WTC11 (cell line): ENCODE measurements at places on chromosomes 4 and X.

DNA sequence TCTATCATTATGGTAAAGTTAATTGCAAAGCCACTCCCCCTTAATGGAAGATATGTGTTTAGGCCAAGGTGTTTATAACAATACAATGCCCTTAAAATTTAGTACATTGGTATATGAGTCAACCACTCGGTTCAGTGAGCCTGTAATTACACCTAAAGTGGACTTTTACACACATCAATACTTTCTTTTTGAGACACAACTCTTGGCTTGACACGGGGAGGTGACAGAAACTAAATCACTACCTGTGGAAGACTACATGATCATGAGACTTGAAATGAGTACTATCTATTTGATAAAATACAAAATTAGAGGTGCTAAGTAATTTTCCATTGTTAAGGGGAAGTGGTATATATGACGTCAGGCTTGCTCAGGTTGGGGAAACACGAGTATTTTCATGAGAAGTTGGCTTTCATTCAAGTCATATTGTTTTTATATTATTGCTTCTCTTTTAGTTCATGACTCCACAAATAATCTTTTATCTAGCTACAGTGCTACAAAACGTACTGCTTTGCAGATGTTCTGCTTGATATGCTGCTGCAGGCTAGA lies 918.3 kb downstream of the ARAP2 start:
- no peak for DNase-seq
- no peak overlapping the region for H3K4me3 ChIP-seq
- H3K36me3 ChIP-seq: no peaks in the 10 kb centered on the region
- no peaks in the 10 kb centered on the region for H3K4me1 ChIP-seq
- H3K27ac ChIP-seq: no peak overlapping the region

DNA sequence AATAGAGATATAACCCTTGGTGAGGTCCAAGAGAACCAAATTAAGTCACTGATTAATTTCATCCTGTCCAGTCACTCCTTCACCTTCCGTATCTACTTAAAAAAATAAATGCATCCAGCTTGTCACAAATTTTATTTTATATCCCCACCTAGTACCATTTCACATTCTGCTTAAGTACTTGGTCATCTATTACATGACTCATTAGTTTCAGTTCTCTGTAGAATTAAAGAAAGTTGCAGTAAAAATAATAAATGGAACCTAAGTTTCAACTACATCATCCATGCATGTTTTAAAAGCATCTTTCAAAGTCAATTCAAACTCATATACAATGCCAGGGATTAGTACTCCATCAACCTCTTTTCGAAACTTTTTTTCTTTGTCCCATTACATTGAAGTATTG lies 130.2 kb downstream of the SH2D1A start:
- H3K4me1 ChIP-seq: peaks cover 15% of the 10 kb centered on the region
- no peaks in the 10 kb centered on the region for H3K36me3 ChIP-seq
- no peak for DNase-seq
- no peak overlapping the region for H3K4me3 ChIP-seq
- H3K27ac ChIP-seq: no peak overlapping the region

GRCh38 chrX:113370006-113370405 lies 529.4 kb upstream of the AMOT start:
- peaks cover 16% of the 10 kb centered on the region for H3K4me1 ChIP-seq
- H3K27ac ChIP-seq: no peak overlapping the region

DNA sequence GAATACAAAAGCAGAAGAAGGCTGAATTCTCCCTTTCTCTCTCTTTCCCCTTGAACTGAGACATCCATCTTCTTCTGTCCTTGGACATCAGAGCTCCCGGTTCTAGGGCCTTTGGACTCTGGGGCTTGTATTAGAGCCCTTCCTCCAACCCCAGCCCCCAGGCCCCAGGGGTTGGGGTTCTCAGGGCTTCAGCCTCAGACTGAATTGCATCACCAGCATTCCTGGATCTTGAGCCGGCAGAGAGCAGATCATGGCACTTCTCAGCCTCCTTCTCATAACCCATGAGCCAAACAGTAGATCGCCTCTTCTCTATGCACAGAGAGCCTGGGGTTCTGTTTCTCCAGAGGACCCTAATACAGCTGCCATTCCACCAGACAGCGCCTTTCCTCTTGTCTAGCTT lies 25.3 kb upstream of the CLDN24 start:
- H3K4me3 ChIP-seq: no peak overlapping the region
- no peaks in the 10 kb centered on the region for H3K27me3 ChIP-seq

DNA sequence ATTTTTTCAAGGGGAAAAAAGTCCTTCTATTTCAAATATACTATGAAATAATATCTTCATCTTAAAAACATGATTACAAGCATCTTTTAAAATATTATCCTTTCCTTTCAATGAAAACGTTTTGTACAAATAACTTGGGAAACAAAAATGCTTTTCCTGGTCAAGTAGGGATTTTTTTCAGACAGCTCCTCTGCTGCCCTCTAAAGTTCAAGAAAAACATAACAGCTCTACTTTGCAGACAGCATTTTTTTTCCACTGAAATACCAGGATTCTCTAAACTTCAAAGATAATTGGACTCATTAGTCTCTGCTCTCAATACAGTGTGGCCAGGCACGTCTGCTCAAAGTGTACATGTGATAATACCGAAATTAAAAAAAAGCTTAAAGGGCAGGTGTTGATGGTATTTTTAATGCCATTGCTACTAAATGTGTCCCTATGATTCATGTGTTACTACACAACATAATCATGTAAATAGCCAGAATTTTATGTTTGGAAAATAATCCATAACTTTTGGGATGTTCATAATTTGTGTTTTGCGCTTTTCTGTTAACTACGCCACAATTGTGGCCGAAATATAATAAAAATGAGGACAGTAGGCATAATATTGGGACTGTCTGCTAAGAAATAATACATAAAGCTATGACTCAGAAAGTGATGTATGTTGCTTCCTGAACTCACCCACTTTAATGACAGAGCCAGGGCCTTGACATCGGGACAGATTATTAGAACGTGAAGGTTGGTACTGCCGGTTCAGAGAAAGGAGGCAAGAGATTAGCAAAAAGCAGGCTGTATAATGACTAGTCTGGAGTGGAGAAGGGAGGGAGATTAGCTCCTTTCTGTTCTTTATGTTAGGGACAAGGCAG lies 478.9 kb downstream of the KCNIP4 start:
- H3K27ac ChIP-seq: no peak overlapping the region; the same call in 1 of the 2 replicates
- H3K36me3 ChIP-seq: no peaks in the 10 kb centered on the region
- DNase-seq: no peak
- H3K4me1 ChIP-seq: no peaks in the 10 kb centered on the region

- H3K27me3 ChIP-seq: no peaks in the 10 kb centered on the region
- H3K36me3 ChIP-seq: peaks cover 2% of the 10 kb centered on the region; the same call in 1 of the 2 replicates
- no peak for DNase-seq
- H3K27ac ChIP-seq: no peak overlapping the region
- no peaks in the 10 kb centered on the region for H3K4me1 ChIP-seq
Measured at GRCh38 chr4:28469387-28469786, 1608.7 kb downstream of the STIM2 start.
